Anterior cingulate cortex (tissue), 58 donors: ENCODE measurements at places on chromosomes 7 and 10.

GRCh38 chr7:149216402-149216801 lies 21.1 kb downstream of the ZNF282 start:
- no peak for DNase-seq

DNA sequence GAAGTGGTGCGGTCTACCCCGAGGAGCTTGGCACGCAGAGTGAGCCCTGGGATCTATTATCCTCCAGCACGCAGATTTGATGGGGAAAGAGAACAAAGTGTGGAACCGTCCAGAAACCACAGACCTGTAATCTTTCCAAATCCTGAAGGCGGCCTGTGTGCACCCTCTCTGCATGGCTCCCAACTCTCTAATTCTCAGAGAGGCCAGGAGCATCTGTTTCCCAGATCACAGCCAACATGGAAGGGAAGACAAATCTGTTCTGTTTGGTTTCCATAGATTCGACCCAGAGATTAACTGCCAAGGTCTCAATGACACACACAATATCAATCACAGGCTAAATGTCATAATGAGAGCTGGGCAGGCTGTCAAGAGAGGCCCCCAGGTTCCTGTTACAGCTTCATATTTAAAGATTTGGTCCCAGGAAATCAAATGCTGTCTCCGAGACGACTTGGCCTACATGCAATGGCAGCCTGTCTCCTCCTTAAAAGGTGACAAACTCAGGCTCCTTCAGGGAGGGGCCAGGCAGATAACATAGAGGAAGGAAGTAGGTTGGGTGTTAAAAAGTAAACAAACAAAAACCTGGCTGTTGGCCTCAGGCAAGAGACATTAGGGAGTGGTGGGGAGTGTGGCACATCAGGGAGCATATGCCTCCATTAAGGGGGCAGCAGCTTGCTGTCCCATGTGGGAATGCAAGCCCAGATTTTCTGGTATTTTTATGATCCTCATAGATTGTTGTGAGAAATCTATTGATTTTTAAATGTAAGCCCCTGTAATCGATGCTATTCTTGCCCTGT lies 48.8 kb upstream of the SAMD8 start:
- no peak for DNase-seq

DNA sequence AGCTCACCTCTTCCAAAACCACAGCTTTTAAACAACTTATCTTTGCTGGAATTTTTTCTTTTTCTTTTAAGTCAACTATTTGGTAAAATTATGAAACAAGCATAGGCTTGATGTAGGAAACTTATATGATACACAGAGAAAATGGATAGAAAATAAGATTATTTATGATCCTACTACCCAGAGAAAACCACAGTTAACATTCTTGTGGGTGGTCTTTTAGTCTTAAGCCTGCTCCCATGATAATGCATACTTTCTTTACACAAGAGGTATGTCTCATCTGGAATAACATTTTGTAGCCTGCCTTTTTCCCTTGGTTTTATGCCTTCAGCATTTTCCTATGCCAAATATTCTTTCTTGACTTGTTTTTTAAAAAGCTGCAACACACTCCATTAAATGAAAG lies 21.4 kb downstream of the PLPP4 start:
- no peak for DNase-seq

- no peak for DNase-seq
Observed at GRCh38 chr7:84975586-84976185, 211.2 kb downstream of the SEMA3D start.

GRCh38 chr7:39407137-39407536 lies 159.1 kb upstream of the YAE1 start:
- DNase-seq, result no peak

GRCh38 chr10:42935466-42935865 lies 141.4 kb upstream of the RET start:
- DNase-seq, result no peak

DNA sequence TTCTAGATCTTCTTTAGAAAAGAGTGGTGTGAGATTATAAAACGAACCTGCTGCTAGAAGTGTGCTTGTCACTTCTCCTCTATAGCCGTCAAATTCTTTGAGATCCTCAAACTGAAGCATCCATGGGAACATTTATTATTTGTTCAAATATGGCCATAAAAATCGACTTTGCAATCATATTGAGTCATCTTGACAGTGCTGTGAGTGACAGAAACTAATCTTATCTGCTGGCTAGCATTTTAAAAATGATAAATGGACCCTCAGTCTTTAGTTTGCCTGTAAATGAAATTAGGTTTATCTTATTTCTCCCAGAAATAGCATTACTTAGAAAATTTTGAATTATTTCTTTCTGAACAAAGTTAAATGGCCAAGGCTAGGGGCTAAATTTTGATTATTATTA lies 290.8 kb downstream of the EXOC4 start:
- DNase-seq, result no peak

- no peak for DNase-seq
Observed at GRCh38 chr7:104653825-104654401, 325.5 kb downstream of the LHFPL3 start.
